ENCODE measurements at places on chromosomes 13 and 19.

GRCh38 chr13:31048521-31048920 is 113.2 kb downstream of the HSPH1 start:
- DNase-seq: no peak

- DNase-seq: no peak
These were observed 88.6 kb downstream of the FGF9 start for GRCh38 chr13:21759463-21759862.

GRCh38 chr13:50685491-50685890 is 158.0 kb downstream of the DLEU7 start:
- DNase-seq: no peak

DNA sequence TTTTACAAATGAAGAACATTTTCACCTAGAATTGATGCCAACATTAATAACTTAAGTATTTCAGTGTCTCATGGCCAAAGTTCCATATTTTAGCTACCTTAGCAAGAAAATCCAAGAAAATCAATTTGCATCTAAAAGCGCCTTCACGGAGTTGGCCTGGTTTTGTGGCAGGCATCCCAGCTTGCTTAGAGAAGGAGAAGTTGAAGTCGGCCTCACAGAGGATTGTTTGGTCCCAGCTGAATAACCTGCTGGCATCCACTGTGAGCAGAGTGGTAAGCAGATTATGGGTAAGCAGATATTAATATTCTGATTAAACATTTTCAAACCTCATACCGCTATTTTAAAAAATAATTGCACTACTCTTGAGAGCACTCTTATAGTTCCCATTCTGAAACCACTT is 62.3 kb upstream of the STARD13 start:
- DNase-seq: no peak

DNA sequence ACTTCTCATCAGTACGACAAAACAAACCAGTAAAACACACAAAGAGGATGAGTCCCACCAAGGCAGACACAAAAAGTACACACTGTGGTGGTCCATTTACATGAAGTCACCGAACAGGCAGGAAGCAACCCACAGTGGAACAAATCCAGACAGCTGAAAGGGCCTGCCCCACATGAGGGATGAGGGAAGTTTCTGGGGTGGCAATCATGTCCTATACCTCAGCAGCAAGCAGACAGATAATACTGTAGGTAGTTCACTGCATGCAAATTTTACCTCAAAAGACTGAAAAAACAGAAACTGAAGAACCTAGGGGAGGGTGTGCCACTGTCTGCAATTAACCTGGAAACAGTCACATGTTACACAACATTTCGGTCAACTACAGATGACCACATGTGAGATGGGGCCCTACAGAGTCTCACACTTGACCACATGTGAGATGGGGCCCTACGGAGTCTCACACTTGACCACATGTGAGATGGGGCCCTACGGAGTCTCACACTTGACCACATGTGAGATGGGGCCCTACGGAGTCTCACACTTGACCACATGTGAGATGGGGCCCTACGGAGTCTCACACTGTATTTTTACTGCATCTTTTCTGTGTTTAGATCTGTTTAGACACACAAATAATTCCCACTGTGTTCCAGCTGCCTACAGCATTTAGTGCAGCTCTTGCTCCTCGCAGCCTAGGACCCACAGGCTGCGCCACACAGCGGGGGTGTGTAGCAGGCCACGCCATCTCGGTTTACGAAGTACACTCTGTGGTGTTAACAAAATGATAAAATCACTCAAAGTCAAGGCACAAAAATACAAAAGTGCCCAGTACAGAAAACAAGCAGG is 22.2 kb downstream of the PCID2 start:
- no peak for DNase-seq
